ENCODE measurements at places on chromosomes 4 and X. TPM values are rescaled to one million over a fixed set of nuclear protein-coding genes. Genes with fewer than 3 reads are reported as not detected.

- no peaks in the 10 kb centered on the region for H3K36me3 ChIP-seq
- H3K27me3 ChIP-seq = no peaks in the 10 kb centered on the region
- H3K4me1 ChIP-seq = peaks cover 2% of the 10 kb centered on the region
- peak; percentile 77 for DNase-seq
- peak within 1 kb of the TSS; percentile 94 for H3K27ac ChIP-seq
These were observed at the start of gene IGFBP7 for GRCh38 chr4:57109847-57110639. Gene IGFBP7, minus strand, starts transcription at chr4:57110385. Its CDS starts 34 bp downstream, at chr4:57110351.

DNA sequence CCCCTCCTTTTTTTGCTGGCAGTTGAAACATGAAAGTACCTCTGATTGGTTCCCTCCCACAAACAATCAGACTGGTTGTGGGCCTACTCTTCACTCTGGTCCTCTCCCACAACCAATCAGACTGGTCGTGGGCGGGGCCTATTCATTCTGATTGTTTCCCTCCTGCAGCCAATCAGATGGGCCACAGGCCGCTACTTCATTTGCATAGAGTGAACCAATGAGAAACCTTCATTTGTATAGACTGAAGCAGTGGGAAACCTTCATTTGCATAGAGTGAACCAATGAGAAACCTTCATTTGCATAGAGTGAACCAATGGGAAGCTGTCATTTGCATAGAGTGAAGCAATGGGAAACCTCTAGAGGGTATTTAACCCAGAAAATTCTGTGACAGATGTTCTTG is 55.2 kb downstream of the TRMT44 start:
- no peak overlapping the region for H3K4me3 ChIP-seq
- DNase-seq = no peak
- no peak overlapping the region for H3K27ac ChIP-seq
- no peaks in the 10 kb centered on the region for H3K36me3 ChIP-seq

- H3K36me3 ChIP-seq = no peaks in the 10 kb centered on the region
- no peak overlapping the region for H3K4me3 ChIP-seq
- H3K4me1 ChIP-seq = no peaks in the 10 kb centered on the region
- DNase-seq = no peak
- no peak overlapping the region for H3K27ac ChIP-seq
These were observed 44.8 kb upstream of the PTPN13 start for GRCh38 chr4:86549163-86549788.

- no peak overlapping the region for H3K27ac ChIP-seq
- H3K4me3 ChIP-seq = no peak overlapping the region
- no peaks in the 10 kb centered on the region for H3K4me1 ChIP-seq
- H3K36me3 ChIP-seq = no peaks in the 10 kb centered on the region
These were observed 124.3 kb upstream of the GALNT7 start for GRCh38 chr4:173044340-173044739.

DNA sequence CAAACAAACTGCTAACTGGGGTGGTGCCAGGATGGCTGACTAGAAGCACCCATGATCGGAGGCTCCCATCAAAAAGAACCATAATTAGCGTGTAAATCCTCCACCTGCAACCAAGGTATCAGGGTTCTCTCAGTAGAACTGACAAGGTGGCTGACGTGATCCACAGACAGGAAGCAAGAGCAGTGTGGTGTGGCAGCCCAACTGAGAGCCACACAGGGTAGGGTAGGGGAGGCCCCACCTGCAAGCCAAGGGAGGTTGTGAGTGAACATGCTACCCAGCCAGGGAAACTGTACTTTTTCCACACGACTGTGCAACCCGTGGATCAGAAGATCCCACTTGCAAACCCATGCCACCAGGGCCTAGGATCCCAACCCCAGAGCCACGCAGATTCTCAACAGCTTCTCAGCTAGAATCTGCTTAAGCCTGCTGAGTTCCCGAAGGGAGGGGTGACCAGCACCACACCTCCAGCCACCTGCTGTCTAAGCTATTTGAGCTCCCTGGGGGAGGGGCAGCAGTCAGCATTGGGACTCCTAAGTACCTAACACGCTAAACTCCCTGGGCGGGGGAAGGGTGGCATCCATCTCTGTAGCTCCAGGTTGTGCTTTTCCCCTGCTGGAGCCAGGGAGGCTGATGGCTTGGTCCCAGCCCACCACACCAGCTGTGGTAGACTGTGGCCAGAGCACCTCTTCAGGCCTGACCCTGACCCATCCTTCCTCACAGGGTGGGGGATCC is 425.1 kb downstream of the GPM6A start:
- no peaks in the 10 kb centered on the region for H3K27me3 ChIP-seq
- no peak overlapping the region for H3K27ac ChIP-seq
- H3K36me3 ChIP-seq = no peaks in the 10 kb centered on the region
- no peak for DNase-seq
- H3K4me1 ChIP-seq = no peaks in the 10 kb centered on the region

GRCh38 chr4:40931238-40931637 is 181.5 kb downstream of the NSUN7 start:
- no peak overlapping the region for H3K27ac ChIP-seq
- no peak for DNase-seq
- H3K4me1 ChIP-seq = peaks cover 3% of the 10 kb centered on the region

DNA sequence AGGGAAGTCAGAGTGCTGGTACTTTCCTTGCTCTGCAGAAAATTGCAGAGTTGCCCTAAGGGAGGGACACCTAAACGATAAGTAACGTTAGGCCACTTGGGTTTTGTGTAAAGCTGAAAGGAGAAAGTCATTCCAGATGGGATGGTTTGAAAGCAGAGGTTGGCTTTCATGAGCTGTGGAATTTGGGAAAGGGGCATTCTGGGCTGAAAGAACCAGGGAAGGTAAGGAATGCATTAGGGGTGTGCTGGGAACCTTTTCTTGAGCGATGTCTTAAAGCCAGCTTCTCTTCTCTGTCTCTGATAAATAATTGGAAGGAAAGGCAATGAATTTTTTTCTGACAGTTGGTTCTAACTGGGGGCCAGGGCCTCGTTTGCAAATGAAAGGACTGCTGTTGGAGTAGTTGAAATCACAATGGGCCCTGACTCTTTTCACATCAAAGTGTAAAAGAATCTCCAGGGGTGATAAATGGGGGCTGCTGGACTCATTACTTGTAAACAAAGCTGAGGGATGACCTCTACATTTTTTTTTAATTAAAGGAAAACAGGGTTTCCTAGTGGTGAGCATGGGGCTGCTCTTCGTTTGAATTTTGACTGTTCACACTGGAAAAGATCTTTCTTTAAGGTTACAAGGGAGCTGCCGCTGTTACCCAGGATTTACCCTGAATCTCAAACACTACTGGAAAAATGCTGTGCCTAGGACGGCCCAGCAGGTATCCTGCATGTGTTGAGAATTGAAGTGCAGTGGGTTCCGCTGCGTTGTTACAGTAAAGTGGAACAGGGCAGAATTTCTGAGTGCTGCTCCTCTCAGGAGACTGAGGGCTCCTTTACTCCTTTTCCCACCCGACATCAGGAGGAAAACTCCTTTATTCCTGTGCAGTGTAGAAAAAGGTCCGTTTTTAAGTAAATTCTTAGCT is 25.0 kb downstream of the AFF1 start:
- DNase-seq = no peak
- no peaks in the 10 kb centered on the region for H3K36me3 ChIP-seq
- no peak overlapping the region for H3K4me3 ChIP-seq
- no peak overlapping the region for H3K27ac ChIP-seq

DNA sequence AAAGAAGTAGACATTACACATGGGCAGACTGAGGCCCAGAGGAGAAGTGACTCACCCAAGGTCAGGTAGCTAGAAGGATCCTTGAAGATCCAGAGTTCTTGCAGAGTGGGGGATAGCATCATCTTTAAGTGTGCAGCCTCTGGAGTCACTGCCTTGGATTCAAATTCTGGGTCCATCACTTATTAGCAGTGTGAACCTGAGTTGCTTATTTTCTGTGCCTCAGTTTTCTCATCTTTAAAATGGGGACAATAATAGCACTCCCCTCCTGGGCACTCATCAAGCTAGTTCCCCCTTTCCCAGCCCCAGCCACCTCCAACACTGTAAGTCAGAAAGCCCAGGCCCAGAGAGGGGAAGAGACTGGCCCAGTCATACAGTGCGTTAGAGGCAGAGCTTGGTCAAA is 141.8 kb upstream of the PJA1 start:
- H3K27ac ChIP-seq = no peak overlapping the region
- H3K4me3 ChIP-seq = no peak overlapping the region
- no peaks in the 10 kb centered on the region for H3K4me1 ChIP-seq
- H3K27me3 ChIP-seq = no peaks in the 10 kb centered on the region
- no peak for DNase-seq

DNA sequence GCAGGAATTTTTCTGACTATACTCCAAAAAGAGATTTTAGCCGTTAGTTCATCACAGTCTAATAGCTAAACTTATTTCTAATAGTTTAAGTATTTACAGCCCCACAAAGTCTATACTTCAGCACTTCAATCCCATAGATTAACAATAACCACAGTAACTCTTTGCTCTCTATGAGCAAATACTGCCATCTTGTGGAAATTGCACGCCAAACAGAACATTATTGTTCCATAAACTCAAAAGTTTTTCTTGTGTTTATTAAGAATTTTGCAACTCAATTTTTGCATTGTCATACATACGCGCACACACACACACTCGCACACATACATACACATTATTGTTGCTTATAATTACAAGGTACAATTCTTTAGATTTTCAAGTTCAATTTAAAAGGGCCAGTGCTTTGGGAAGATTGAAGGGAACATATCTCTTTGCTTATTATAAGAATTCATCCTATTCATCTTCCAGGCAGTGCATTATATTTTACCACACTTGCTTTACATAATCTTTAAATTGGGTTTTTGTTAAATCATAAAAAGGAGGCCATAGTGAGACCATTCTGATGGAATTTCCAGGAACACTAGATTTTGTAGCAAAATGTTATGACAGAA is 63.8 kb upstream of the ATOH1 start:
- no peaks in the 10 kb centered on the region for H3K36me3 ChIP-seq
- no peak for DNase-seq
- H3K27ac ChIP-seq = no peak overlapping the region
- H3K4me1 ChIP-seq = no peaks in the 10 kb centered on the region

DNA sequence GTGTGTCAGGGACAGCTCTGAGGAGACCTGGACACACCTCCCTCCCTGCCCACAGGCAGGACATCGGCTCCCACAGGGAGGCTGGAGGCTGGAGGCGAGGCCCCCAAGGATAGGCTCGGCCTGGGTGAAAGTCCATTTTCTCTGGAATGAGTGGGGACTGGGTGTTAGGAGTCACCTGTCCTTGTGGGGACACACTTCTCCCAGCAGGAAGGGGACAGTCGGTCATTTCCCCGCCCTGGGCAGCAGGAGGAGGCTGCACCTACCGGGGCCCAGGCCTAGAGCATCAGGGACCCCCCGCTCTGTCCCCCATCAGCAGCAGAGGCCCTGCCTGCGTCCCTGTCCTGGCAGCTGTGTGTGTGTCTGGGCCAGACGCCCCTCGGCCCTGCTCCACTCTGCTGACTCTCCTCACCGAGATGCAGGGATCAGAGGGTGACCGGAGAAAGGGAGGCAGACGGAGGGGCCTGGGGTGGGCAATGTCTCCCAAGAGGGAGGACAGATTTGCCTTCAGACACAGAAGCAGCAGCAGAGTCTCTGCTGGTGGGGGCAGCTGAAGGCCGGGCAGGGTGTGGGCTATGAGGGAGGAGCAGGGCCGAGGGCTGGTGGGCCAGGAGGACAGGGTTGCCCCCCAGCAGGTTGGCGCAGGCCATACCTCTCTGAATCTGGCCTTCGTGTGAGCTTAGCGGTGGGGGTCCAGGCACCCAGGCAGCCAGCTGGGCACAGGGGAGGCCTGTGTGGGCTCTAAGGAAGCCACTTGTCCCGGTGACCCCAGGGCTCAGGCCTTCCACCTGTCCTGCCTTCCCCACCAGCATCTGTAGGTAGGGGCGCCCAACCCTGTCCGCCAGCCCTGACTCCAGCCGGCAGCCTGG is 125.7 kb upstream of the NKX1-1 start:
- H3K27me3 ChIP-seq = no peaks in the 10 kb centered on the region
- no peak overlapping the region for H3K4me3 ChIP-seq
- H3K4me1 ChIP-seq = no peaks in the 10 kb centered on the region
- H3K36me3 ChIP-seq = no peaks in the 10 kb centered on the region
- DNase-seq = no peak
- H3K27ac ChIP-seq = no peak overlapping the region

Gene POU3F4
- not detected for polyA plus RNA-seq

Gene STOX2
- 3.8 TPM for polyA plus RNA-seq

Gene PDCL2
- not detected for polyA plus RNA-seq

Gene ANK2
- polyA plus RNA-seq = 26.4 TPM

Gene SH3RF1
- polyA plus RNA-seq = 8.2 TPM

Gene BBS12
- 4.2 TPM for polyA plus RNA-seq

Gene AMBN
- not detected for polyA plus RNA-seq

Measured in ovary (tissue), 10 donors.